Activated CD4-positive, alpha-beta T cell treated with anti-CD3 and anti-CD28 coated beads, Interleukin-2, amount 10 ng/mL, durations not matched to agents 24 days and 14 days (primary cell): ENCODE measurements at places on chromosomes 3 and 15. TPM values are rescaled to one million over a fixed set of nuclear protein-coding genes. Genes with fewer than 3 reads are reported as not detected.

DNA sequence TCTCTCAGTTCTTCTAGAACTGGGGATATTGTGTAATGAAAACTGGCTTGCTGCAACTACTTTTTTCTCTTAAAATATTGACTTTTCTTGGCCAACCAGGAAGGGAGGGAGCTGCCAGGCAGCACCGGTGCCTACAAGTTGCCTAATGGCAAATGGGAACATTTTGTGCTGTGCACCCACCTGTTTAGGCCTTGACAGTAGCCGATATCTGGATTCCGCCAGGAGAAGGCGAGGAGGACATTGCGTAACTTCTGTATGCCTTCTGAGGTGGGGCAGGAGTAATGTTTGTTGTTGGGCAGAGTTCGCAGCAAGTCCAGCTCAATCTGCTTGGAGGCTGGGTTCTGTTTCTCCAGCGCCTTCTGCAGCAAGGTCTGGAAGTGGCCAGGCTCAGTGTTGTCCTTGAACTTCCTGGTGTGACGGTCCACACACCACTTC lies 64.9 kb downstream of the TBC1D2B start:
- H3K36me3 ChIP-seq = peaks cover 58% of the 10 kb centered on the region
- no peak for DNase-seq
- peaks cover 14% of the 10 kb centered on the region for H3K4me1 ChIP-seq
- H3K27me3 ChIP-seq = no peaks in the 10 kb centered on the region
- no peak overlapping the region for H3K27ac ChIP-seq

DNA sequence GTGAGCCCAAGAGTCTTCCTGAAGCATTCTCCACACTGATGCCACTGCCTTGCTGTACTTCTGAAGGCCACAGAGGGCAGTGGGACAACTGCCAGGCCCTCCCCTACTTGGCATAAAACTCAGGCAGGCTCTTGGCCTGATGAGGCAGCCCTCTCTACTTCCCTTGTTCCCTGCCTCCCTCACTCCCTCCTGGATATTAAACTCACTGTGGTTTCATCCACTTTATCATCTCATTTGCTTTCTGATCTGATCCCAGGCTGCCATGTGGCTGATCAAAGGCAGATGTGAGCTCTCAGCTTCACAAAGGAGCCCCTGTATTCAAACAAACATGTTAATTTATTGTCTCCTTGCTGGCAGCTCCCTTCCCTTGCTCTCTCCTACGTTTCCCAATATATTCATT lies 533.5 kb downstream of the IGSF11 start:
- H3K4me3 ChIP-seq = no peak overlapping the region
- no peak overlapping the region for H3K27ac ChIP-seq
- no peaks in the 10 kb centered on the region for H3K36me3 ChIP-seq
- H3K4me1 ChIP-seq = no peaks in the 10 kb centered on the region
- no peak for DNase-seq
- no peaks in the 10 kb centered on the region for H3K27me3 ChIP-seq

DNA sequence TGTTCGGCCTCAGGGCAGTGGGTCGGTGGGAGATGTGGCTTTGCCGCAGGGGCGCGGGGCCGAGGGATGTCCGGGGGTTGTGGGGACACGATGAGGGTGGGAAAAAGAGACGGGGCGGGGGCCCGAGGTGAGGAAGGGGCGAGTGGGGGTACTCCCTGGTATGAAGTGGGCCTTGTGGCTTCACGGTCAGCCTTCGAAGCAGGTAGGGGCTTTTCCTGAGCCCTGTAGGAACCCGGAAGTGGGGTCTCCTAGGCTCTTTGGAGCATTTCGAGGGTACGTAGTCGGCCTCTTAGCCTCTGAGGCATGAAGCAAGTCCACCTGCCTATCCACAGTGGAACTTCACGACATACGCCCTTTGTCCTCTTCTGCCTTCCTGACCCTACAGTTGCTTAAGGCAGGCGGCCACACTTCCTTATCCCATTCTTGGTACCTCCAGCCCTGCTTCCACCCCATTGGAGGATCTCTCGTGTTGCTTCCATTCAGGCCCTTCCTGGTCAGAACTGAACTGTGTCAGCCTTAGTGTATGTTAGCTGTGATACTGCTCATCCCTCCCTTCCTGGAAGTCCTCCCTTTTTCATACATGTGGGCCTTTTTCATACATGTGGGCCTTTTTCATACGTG lies 389 bp downstream of the ARPC4 start:
- H3K36me3 ChIP-seq = peaks cover 58% of the 10 kb centered on the region
- H3K4me3 ChIP-seq = peak overlapping the region; percentile 94
- no peaks in the 10 kb centered on the region for H3K27me3 ChIP-seq
- H3K27ac ChIP-seq = peak overlapping the region; percentile 100

GRCh38 chr3:94173673-94174434 lies 111.0 kb downstream of the NSUN3 start:
- no peak overlapping the region for H3K4me3 ChIP-seq
- H3K27ac ChIP-seq = no peak overlapping the region
- no peak for DNase-seq
- no peaks in the 10 kb centered on the region for H3K36me3 ChIP-seq

DNA sequence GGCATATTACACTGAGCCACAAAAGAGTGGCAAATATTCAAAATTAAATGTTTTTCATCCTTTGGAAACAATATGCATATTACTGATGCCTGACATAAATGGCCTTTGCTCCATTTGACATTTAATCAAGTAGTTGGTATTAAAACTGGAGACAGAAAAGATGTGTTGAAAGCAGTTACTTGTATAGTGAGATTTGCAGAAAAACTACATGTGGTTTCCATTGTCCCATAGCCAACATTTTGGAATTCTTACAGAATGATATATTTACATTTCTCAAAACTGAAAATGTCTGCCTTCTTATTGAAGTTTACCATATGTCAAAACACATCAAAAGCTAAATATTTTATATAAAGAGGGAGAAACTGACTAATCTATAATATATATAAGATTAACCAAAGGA lies 21.6 kb downstream of the SHOX2 start:
- H3K36me3 ChIP-seq = no peaks in the 10 kb centered on the region
- no peak for DNase-seq
- H3K4me1 ChIP-seq = no peaks in the 10 kb centered on the region
- H3K27ac ChIP-seq = no peak overlapping the region
- no peak overlapping the region for H3K4me3 ChIP-seq

DNA sequence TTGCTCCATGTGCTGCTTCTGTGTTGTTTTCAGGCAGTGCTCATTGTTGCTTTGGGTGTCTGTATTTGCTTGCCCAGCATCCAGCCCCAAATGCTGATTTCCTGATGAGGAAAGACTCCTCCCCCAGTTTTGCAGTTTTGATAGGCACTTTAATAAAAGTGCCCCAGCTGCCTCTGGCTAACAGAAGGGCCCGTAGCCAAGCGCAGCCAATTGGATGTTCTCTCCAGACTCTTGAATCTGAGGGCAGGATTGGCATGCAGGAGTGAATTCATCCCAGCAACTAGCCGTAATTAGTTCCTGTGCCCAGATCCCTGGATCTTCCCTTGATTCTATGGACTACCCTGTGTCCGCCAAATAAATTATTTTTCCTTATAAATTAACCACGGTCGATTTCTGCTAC lies 14.8 kb upstream of the SEMA5B start:
- no peak for DNase-seq

GRCh38 chr3:57003676-57004075 lies 56.8 kb upstream of the SPATA12 start:
- no peak for DNase-seq
- H3K4me1 ChIP-seq = peaks cover 9% of the 10 kb centered on the region
- no peak overlapping the region for H3K4me3 ChIP-seq
- H3K36me3 ChIP-seq = no peaks in the 10 kb centered on the region
- no peak overlapping the region for H3K27ac ChIP-seq

DNA sequence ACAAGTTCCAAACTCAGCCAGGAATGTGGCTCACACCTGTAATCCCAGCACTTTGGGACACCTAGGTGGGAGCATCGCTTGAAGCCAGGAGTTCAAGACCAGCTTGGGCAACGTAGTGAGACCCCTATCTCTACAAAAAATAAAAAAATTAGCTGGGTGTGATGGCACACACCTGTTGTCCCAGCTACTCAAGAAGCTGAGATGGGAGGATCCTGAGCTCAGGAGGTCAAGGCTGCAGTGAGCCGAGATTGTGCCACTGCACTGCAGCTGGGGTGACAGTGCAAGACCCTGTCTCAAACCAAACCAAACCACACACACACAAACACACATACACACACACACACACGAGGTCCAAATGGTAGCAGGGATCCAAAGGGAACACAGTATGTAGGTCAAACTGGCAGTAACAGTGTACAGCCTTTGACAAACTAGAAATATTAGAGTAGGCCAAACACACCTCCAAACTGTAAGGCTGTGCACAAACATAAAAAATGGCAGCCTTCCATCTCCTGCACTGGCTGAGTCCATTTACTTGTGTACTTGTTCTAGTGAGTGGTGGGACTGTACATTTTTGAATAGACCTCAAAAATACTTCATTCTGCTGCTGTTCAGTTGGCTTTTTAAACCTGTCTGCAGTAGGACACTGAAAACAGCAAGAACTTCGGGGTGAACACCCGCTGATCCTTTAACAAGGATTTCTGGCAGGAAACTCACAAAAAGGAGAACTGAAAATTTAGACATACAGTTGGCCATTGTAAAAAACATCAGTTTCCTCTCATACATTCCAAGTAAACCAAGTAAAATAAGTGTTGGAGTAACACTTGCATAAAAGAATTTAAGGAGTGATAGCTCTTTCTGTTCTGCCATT lies 33.6 kb downstream of the INTS14 start:
- no peak overlapping the region for H3K4me3 ChIP-seq
- no peaks in the 10 kb centered on the region for H3K27me3 ChIP-seq
- peaks cover 45% of the 10 kb centered on the region for H3K36me3 ChIP-seq
- no peak overlapping the region for H3K27ac ChIP-seq

GRCh38 chr3:152696962-152697361 lies 138.0 kb upstream of the P2RY1 start:
- peaks cover 3% of the 10 kb centered on the region for H3K4me1 ChIP-seq
- H3K4me3 ChIP-seq = no peak overlapping the region
- no peaks in the 10 kb centered on the region for H3K27me3 ChIP-seq
- no peak for DNase-seq

GRCh38 chr3:6739288-6739687 lies 121.6 kb upstream of the GRM7 start:
- no peaks in the 10 kb centered on the region for H3K36me3 ChIP-seq
- H3K27me3 ChIP-seq = no peaks in the 10 kb centered on the region
- H3K4me1 ChIP-seq = no peaks in the 10 kb centered on the region
- H3K27ac ChIP-seq = no peak overlapping the region

GRCh38 chr3:110938629-110939028 lies 133.0 kb upstream of the NECTIN3 start:
- no peaks in the 10 kb centered on the region for H3K36me3 ChIP-seq
- H3K27me3 ChIP-seq = peaks cover 7% of the 10 kb centered on the region
- no peaks in the 10 kb centered on the region for H3K4me1 ChIP-seq

DNA sequence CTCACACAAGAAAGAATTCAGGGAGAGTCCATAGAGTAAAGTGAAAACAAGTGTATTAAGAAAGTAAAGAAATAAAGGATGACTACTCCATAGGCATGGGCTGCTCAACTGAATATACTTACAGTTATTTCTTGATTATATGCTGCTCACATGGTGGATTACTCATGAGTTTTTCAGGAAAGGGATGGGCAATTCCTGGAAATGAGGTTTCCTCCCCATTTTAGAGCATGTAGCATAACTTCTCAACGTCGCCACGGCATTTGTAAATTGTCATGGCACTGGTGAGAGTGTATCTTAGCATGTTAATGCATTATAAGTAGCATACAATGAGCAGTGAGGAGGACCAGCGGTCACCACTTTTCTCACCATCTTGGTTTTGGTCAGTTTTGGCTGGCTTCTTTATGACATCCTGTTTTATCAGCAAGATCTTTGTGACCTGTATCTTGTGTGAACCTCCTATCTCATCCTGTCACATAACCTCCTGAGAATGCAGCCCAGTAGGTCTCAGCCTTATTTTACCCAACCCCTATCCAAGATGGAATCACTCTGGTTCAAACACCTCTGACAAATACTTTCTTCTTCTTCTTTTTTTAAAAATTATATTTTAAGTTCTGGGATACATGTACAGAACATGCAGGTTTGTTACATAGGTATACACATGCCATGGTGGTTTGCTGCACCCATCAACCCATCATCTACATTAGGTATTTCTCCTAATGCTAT lies 849.7 kb downstream of the TBL1XR1 start:
- H3K27ac ChIP-seq = no peak overlapping the region
- H3K4me1 ChIP-seq = no peaks in the 10 kb centered on the region
- no peak for DNase-seq
- no peaks in the 10 kb centered on the region for H3K27me3 ChIP-seq
- no peak overlapping the region for H3K4me3 ChIP-seq

DNA sequence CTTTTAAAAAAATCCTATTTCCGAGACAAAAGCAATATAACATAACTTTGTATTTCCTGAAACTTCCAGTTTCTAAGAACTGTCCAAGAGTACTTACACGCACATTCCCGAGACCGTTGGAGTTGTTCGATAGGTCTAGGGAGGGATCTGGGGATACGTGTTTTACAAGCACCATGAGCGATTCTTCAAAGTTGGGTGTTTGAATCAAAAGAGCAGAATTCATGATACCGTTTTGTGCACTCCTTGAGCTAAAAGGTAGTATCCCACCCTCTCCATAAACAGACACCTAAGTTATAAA lies 700 bp upstream of the EDEM1 start:
- H3K36me3 ChIP-seq = peaks cover 33% of the 10 kb centered on the region
- H3K4me1 ChIP-seq = peaks cover 23% of the 10 kb centered on the region
- DNase-seq = peak; percentile 66
- no peaks in the 10 kb centered on the region for H3K27me3 ChIP-seq

DNA sequence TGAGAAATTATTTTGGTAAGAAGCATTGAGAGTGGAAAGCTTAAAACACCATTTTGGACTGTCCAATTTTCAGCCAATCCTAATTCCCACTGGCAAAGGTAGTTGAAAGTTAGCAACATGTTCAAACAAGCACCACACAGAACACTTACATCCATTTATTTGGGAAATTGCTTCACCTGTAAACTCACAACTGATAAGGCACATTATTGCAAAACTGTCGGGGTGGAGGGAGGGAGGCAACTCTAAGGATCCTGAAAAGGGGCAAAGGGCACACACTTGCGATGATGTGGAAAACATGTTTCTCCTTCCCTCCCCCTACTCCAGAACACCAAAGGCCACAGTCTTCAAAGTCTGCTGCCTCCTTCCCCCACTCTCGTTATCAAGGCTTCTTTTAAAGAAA lies 9.4 kb downstream of the TMEM41A start:
- H3K27me3 ChIP-seq = no peaks in the 10 kb centered on the region
- H3K36me3 ChIP-seq = peaks cover 41% of the 10 kb centered on the region
- H3K4me1 ChIP-seq = peaks cover 7% of the 10 kb centered on the region

DNA sequence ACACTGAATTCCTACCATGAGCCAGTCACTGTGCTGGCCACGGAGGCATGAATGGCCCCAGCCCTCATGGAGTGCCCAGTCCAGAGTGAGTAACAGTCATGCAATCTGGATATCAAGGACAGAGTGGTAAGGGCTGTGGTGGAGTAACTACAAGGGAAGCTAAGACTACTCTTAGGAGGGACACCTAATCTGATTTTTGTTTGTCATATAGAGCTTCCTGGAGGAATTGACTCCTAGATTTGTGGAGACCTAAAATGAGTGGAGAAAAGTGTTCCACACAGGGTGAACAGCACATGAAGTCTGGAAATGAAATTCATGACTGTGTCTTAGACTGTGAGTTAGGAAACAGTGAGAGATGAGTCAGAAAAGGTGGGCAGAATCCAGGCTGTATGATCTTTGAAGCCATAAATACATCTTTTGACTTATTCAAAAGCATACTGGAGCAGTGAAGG lies 219.9 kb downstream of the NFKBIZ start:
- no peak overlapping the region for H3K27ac ChIP-seq
- H3K36me3 ChIP-seq = no peaks in the 10 kb centered on the region
- H3K4me1 ChIP-seq = peaks cover 10% of the 10 kb centered on the region
- no peaks in the 10 kb centered on the region for H3K27me3 ChIP-seq
- H3K4me3 ChIP-seq = no peak overlapping the region
- no peak for DNase-seq

The IQCF5 gene
- not detected in 2 replicates for total RNA-seq

The XCR1 gene
- total RNA-seq = 0.05 TPM in 1 of 2 replicates, not detected in the other

The EXD1 gene
- not detected in 2 replicates for total RNA-seq

The TNFAIP8L3 gene
- 0.52 and 0.77 TPM in 2 replicates for total RNA-seq

The C2CD4B gene
- 0.45 and 0.58 TPM in 2 replicates for total RNA-seq

The ZNF501 gene
- 1.1 and 1.4 TPM in 2 replicates for total RNA-seq

The SLC24A5 gene
- total RNA-seq = not detected in 2 replicates

The PP2D1 gene
- not detected in 2 replicates for total RNA-seq
